Natural killer cell (primary cell): ENCODE measurements at places on chromosomes 4 and X.
A peak's percentile ranks its signal among the peaks of the same experiment; 100 is the strongest.

- DNase-seq = peak; percentile 52
Measured at GRCh38 chrX:101287402-101287801, 3.7 kb downstream of the TAF7L start.

DNA sequence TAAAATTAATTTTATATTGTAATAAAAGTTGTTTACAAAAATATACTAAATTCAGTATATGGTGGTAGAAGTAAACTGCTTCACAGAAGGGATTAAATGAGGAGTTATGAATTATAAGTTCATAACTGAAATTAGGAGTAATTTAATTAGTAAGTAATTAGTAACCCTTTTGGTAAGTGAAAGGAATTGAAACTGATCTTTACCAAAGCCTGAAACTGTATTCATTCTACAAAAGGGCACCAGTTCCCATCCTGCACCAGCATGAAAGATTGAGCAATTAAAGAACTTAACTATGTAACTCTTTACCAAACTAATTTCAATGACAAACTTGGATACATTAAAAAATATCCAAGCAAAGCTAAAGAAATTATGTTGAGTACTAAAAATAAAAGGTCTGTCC lies 8.2 kb downstream of the MED14 start:
- DNase-seq = no peak

DNA sequence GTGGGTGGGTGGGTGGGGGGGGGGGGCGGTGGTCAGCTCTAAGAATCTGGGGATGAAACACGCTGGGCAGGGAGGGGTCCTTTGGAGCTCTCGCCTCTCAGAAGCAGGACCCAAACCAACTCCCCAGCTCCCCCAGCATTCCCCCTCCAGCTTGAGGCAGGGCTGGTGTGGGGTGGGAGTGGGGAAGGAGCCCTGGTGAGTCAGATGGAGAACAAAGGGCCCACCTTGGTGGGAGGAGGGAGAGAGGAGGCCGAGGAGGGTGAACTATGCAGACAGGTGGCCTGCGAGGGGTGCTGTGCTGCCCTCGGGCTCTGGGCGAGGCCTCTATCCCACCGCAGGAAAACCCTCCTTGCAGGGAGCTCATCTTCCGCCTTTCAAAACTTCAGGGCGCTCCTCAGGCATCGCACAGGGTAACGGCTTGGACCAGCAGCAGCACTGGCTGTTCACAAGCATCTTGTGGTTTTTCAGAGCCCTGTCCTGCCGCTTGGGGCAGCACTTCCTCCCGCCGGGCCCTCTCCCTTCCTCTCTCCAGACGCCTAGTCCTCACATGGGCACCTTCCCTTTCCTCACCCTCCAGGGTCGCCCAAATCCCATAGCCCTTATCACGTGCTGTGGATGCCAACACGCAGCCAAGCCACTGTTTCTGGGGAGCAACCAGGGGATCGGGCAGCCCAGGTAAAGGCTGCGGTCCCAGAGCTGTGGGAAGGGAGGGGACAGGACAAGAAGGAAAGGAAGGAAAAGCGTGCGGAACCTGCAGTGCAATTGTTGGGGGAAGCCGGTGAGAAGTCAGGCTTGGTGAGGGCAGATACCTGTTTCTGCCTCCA lies 34.0 kb upstream of the GRPEL1 start:
- DNase-seq = peak; percentile 37

DNA sequence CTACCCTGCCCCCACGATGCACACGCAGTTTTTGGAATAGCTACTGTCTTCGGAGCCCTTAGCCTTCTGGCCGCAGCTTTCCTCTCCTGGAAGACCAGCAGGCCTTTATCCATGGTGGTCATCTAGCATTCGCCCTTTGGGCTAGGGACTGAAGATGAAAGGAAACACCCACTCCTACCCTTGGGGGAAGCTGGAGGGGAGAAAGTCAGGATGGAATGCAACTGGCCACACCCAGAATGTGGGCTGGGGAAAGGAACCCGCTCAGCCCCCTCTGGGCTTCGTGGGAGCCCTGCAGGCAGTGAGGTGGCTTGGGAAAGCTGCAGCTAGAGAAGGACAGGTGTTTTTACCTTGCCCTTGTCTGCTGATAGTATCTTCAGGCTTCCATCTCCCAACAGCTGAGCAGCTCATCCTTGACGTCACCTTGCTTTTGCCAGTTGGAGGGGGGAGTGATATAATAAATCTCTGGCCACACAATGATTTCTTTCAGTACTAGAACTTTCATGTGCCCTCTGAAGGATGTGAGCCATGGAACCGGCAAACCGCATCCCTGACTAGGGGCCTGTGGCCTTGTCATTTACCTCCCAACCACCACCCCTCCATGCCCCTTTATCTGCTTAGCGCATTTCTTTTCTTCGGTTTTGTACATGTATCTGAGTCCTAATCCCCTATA lies 59.0 kb downstream of the ELF4 start:
- no peak for DNase-seq

DNA sequence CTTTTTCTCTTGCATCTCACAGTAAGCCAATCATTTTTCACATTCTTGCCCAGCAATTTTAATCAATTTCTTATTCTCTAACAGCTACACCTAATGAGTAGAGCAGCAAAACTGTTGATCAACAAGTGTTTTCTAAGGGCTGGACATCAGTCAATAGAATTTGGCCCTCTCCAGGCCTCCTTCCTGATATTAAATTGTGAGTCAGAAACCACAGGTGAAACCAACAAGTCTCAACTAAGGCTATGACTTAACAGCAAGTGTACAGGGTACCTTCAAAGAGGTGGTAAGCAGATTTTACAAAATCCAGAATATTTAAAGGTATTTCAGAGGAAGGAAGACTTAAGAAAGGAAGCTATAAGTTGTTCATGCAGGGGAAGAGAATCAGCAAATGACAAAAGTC lies 156.5 kb upstream of the ARHGAP24 start:
- no peak for DNase-seq

DNA sequence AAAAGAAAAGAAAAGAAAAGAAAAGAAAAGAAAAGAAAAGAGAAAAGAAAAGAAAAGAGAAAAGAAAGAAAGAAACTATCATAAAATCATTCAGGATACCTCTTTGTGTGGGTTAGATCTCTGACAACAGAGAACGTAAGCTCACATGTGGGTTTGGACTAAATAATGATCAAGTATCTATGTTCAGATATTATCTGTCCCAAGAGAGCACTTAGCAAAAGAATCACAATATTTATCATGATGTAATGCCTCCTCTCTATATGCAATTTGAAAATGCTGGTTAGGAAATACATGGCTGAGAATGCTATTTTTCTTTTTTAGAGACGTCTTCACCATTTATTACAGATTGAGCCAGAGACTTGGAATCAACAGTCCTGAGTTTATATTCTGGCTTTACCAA lies 191.3 kb downstream of the KCNIP4 start:
- no peak for DNase-seq

DNA sequence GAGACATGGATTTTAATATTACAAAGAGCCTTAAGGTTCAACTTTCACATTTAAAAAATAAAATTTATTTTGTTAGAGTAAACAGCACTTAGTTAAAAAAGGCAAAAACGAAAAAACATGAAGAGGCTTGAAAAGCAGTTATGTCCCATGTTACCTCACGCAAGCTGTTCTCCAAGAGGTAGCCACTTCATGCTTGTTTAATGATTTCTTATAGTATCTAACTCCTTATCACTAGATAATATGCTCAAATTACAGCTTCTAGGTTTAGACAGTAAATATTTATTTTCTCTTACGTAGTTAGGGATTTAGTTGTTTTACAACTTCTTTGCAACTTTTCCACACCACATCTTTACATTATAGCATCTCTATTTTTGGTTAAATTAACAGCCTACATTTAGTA lies 27.8 kb upstream of the TMPRSS11D start:
- no peak for DNase-seq
